Left ventricle myocardium superior (tissue), 1 donor: ENCODE measurements at places on chromosomes 7 and 10. TPM values are rescaled to one million over a fixed set of nuclear protein-coding genes. Genes with fewer than 3 reads are reported as not detected.

DNA sequence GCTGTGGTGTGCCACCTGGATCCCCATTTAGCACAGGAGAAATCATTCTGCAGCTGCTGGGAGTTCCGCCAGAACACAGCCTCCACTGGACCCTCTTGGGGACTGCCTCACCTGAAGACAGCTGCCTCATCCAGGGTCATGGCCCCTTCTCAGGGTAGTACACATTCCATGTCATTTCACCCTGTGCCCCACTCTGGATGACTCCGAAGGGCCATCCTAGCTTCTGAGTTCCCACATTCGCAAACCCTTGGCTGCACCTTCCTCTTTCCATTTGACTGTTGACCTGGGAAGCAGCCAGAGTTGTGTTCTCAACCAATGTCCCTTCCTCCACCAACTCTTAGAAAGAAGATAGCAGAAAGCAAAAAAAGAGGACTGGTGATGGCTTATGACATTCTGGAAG lies 125.6 kb upstream of the TBX20 start:
- DNase-seq = no peak

Gene GRID2IP
- total RNA-seq = not detected

DNA sequence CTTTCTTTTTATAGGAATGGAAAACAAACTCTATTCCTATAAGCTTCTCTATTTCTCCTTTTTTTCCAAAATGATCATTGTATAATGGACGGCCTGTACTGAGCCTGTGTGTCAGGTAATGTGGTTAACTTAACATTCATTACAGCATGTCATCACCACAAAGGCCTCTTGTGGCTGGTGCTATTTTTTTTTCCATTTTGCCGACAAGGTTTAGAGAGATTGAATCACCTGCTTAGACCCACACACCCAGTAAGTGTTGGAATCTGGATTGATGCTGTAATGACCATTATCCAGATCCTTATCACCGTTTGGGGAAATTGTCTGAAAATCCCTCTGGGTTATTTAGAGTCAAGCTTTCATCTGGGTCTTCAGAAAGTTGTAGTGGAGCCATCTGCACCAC lies 18.5 kb downstream of the AKR1B15 start:
- DNase-seq = no peak

DNA sequence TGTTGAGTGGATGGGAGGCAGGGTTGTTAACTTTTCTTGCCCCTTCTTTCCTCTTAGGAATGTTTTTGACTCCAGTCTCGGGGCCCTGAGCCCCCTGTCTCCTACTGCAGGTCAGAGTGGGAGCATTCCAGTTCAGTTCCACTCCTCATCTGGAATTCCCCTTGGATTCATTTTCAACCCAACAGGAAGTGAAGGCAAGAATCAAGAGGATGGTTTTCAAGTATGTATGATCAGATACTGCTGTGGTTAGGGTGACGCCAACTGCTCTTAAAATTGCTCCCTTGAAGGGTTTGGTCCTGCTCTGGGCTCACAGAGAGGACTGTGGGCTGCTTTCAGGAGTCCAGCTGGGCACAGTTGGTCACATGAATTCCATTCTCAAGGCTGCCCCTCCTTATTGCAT lies 22.0 kb downstream of the VWA2 start:
- no peak for DNase-seq
